ENCODE measurements at places on chromosomes 13 and 19.

DNA sequence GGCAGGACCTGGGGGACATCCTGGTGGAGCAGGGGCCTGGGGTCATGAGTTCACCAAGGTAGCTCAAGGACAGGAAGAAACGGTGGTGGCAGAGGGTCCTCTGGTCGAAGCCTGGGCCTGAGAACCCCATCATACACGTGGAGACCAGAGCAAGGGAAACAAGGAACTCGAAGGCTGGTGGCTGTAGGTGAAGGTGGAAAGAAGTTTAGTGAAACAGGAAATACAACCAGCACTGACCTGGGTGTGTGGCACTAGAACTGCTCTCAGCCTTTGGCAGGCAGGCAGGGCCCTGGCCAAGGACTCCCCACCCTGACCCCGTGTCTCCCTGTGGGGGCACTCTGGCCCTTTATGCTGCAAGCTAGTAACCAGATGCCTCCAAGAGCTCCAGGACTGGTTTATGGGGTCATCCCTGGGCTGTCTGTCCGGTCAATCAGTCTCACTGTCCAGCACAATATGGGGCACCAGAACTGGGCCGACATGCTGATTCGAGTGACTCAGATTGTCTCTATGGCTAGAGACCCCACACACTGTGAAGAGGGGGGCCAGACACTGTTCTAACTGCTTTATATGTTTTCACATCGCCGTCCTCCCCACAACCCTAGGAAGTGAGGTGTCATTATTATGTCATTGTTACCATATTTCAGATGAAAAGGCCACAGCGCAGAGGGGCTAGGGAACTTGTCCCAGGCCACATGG, 3.8 kb downstream of the COX6B2 start:
- no peak for DNase-seq

GRCh38 chr13:22399801-22400420, 729.0 kb downstream of the FGF9 start:
- DNase-seq = no peak

DNA sequence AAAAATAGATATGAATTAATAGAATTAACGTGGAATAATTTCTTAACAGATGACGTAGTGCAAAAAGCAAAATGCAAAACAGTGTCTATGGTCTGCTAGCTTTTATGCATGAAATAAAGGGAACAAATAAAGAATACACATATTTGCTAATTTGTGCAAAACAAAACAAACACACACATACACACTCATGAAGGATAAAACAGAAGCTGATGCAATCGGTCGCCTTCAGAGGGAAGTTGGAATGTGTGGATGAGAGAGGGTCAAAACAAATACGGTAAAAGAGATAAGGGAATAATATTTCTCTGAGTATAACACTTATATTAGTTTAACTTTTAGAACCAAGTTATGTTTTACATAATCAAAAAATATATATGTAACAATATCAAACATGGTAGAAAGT, 1160.9 kb upstream of the PCDH9 start:
- DNase-seq = no peak

- no peak for DNase-seq
Measured at GRCh38 chr19:10026744-10027143, 13.5 kb downstream of the RDH8 start.

DNA sequence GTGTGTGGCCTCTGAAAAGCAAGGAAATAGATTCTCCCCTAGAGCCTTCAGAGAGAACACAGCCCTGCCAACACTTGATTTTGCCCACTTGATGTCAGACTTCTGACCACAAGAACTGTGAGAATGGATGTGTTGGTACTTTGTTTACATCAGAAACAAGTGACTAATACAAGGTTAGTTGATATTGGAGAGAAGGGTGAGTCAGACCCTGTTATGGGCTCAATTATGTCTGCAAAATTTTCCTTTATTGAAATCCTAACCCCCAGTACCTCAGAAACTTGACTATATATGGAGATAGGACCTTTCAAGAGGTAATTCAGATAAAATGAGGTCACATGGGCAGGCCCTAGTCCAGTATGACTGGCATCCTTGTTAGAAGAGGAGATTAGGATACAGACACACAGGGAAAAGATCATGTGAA, 226.7 kb downstream of the RFC3 start:
- no peak for DNase-seq

DNA sequence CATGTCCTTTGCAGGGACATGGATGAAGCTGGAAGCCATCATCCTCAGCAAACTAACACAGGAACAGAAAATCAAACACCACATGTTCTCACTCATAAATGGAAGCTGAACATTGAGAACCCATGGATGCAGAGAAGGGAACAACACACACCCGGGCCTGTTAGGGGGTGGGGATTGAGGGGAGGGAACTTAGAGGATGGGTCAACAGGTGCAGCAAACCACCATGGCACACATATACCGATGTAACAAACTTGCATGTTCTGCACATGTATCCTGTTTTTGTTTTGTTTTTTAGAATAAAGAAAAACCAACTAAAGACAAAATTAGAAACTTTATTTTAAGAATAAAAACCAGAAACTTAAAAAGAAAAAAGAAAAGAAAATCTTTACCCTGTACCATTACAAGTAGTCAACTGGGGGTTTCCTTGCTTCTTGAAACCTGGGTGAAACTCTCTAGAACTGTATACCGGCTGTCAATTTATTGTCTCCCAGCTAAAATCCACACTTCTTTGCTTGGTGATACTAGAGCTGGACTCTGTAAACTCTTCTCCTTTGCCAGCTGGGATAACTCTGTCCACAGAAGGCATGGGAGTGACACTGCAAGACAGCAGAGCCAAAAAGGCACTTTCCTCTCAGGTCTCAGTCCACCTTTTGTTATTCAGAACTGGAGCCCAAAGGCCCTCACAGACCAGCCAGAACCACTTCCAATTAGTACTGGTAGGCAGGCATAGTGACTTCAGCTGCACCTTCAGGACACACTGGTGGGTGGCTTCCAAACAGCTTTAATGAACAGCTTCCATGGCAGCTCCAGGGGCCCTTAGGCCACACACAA, 9.0 kb downstream of the MICU2 start:
- DNase-seq = no peak

DNA sequence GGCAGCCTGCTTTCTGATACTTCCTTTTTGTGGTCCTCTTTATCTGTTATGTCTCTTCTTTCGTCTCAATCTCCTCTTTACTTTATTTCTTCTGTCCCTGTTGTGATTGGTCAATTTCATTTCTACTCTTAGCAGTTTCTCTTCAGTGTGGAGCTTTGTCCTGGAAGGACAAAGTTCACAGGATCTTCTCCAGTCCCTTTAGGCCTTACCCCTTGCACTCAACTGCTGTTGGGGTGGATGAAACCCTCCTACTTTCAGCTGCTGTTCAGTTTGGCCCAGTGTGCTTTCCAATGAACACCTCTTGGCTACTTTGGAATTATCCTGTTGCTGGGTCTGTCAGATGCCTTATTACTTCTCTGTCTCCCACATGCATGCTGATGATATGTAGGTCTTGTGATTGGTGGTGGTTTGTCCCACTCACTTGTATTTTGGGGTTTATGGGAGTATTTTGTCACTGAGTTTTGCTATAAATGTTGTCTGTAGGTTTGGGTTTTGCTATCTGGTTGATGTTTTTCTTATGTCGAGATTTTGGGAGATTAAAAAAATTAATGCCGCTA, 24.8 kb downstream of the WDR62 start:
- DNase-seq = no peak

DNA sequence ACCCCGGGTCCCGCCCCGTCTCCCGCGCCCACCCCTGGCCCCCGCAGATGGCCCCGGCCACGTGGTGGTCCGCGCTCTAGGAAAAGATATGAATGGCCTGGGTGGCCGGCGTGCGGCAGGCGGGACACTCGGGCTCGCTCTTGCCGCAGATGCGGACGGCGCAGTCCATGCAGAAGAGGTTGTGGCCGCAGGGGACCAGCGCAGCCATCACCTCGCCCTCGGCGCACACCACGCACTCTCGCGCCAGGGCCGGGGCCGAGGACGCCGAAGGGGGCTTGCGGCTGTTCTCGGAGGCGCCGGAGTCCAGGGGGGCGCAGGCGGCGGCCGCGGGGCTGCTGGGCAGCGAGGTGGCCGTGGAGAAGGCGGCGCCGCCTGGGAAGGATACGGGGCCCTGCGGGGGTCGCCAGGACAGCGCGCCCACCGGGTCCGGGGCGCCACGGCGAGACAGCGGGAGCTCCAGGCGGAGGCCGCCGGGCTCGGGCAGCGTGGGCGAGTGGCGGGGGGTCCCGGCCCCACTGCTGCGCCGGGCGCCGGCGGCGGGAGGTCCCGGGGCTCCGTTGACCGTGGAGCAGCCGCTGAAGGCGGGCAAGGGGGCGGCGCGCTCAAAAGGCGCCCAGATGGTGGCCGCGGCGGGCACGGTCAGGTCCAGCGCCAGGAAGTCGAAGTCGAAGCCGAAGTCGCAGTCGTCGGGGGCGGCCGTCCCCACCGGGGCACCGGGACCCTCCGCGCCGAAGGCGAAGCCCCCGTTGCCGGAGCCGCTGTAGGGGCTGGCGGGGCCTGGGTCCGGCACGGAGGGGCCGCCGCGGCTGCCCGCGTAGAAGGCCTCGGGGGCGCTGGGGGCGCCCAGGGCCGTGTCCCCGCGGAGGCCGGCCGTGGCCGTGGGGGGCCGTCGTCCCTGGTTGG, 12.4 kb downstream of the MEX3D start:
- DNase-seq = no peak

DNA sequence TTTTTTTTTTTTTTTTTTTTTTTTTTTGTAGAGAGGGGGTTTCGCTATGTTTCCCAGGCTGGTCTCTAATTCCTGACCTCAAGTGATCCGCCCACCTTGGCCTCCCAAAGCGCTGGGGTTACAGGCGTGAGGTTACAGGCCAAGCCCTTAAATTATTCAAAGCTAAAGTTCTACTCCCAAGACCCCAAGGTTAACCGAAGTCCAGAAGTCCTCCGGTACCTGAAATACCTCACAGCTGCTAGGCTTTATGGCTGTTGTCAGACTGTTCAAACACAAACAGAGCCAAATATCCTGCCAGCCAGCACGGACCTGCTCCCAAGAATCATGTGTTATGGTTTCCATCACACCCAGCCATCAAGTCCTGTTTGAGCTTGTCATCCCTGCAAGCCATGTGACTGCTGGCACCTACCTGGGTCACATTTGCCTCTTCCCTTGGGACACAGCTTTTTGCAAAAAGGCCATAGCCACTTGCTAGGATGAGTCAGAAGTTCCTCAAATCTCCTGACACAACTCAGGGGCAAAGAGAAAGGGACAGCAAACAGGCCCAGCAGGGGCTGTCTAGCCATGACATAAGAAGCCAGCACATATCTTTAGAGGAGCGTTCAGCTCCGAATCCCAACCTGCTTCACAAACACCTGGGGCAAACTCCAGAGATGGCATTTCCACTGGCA, 129.9 kb downstream of the FOXO1 start:
- no peak for DNase-seq

DNA sequence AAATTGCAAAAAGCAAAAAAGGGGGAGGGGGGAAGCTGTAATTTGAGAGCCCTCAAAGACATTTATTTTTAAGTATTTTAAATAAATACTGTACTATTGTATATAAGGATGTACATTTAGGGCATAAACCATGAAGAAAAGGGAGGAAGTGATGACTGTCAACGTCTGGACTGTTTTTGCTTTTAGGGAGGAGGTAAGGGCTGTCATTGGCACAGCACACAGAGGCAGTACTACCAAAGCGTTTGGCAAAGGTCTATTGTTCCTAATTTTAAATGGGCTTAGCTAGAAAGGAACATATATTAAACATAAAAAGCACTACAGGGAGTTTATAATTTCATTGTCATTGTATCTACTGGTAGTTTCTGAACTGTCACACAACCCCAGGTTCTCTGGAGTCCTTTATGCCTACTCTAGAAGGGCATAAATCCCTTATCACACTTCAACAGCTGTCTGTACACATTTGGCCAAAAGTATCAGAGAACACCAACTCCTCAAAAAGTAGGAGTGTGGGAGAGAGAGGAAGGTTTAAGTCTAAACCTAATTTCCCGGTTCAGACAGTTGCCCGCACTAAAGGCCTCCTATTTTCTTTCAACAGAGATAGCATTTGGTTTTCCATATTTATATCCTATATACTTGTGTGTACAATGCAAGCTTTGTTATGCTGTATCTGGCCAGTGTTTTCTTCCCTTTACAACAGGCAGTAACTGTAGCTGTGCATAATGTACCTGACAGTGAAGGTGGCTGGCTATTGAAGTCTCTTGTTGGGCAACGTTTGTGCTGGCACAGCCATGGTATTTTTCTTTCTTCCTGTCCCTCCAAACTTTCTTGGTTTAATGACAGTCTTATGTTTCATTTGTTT, 406.2 kb downstream of the KLF5 start:
- DNase-seq = no peak

GRCh38 chr13:33659894-33660293, 158.1 kb upstream of the RFC3 start:
- DNase-seq = no peak

DNA sequence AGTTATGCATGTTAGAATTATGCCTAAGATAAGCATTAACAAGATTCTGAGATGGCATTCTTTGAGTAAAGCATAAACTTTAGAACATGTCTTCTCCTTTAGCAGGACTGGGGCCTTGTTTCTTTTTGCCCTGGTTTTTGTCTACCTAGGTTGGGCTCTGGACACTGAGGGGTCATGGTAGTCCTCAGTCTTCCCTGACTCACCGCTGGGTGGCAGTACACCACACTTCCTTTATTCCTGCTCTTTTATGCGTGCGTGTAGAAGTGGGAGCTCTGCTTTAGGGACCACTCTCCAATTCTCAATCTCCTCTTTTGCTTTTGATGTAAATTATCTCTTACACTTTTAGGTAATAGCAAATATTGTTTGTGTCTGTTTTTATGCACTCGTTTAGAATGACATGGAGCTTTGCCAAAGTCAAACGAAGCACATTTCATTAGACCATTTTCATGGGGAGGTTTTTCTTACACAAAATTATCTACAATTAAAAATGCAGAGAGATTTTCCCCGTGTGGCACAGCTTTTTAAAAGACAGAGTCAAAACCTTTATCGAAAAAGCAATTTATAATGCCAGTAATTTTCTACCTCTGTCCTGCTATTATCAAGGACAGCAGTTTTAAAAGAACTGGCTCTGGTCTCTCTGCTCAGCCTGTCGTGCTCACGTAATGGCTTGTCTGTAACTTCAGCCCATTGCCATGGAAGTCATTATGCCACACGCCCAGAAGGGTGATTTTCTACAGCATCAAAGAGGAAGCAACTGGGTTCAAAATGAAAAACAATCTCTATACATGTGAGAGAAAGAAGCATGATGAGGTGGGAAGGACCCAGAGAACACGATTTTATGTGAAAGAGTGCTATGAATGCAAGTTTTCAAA, 413.9 kb downstream of the COG6 start:
- peak; percentile 40 for DNase-seq

DNA sequence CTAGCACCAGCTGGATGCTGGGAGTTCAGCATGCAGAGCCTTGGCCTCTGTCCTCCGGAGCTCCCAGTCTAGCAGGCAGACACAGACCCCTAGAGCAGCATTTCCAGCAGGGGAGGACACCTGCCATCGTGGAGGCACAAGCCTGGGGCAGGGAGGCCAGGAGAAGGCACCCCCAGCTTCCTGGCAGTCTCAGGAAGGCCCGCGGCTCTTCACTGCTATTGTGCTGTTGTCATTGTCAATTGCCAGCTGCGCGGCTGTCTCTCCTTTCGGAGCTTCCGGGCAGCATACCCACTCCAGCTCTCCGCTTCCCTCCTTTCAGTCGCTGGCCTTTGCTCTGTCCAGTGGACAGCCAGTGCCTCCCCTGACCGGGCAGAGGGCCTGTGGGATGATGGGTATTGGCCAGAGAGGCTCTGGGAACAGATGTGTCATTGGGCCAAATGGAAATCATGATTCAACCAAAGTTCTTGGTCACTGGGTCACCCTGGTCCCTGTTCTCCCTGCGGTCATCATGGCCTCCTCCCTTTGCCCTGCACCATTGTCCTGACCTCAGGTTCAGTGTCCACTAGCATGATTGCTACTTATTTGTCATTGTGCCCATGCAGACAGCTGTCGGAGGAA, 93.0 kb downstream of the SLC7A1 start:
- DNase-seq = no peak

GRCh38 chr13:32752997-32753606, 166.8 kb downstream of the PDS5B start:
- no peak for DNase-seq
